Psoas muscle (tissue), 8 donors: ENCODE measurements at places on chromosomes 2 and 18.

GRCh38 chr2:231717281-231718171, 9.2 kb downstream of the PTMA start:
- DNase-seq = peak; percentile 59

DNA sequence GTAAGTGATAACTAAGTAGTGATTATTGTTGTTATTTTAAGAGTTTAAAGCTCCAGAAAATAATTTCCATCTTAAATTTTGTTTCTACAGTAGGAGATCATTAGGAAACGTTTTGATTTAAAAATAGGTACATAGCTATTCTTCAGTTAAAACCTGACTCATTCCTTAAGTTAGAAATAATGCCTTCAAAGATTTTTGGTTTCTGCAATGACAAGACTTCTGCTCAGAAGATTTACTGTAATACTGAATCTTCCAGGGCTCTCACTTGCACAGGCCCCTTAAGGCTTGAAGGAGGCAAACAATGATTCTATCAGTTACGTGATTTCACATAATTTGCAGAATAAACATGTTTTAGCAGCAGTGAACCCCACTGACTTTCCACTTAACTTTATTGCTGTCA, 333.7 kb downstream of the RAD51AP2 start:
- DNase-seq = no peak

DNA sequence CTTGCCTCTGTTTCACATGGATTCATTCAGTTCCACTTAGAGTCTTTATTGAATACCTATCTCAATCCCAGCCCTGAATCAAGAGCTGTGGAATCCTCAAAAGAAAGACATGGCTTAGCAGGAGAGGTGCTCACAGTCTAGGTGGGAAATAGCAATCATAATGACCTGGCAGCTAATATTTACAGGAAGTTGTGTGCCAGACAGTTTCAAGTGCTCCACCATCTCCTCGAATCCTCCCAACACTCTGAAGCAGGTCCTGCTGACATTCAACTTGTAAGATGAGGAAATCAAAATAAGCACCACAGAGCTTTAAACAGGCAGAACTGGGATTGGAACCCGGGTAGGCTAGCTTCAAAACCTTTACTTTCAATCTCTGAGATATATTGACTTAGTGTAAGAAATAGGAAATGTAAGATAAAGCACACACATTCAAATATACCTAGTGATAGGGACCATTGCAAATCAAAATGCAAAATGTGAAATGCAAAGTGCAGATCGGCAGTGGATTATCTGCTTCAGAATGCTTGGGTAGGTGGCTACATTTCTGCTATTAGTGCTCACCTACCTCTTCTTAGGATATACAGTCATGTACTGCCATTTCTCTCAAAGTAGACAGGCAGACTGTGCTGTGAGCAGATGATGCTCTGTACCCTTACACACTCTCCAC, 182.0 kb downstream of the PRKCE start:
- no peak for DNase-seq

DNA sequence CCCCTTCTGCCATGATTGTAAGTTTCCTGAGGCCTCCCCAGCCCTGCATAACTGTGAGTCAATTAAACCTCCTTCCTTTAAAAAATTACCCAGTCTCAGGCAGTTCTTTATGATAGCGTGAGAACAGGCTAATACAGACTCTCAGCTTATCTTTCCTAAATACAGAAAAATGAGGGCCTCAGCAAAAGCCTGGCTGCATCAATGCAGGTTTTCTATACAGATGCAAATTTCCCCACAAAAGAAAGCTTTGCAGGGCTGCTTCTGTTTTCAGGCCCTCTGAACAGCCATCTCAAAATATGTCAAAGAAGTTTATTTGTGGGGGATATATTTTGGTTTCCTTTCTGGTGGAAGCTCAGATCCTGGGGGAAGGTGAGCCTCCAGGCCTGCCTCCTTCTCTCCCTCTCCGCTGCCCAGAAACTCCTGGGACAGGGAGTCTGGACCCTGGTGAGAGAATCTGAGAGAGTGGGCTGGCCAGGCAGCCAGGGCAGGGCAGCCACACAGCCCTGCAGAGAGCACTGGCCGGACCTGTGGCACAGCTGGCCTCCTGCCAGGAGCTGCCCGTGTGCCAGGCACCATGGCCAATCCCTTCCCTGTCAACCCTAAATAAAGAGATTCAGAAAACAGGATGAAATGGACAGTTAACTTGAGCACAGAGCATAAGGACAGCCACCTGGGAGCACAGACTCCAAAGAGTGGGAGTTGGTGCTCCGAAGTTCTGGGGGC, 21.6 kb upstream of the AGXT start:
- no peak for DNase-seq
